ENCODE measurements at places on chromosomes 11 and 22. TPM values are rescaled to one million over a fixed set of nuclear protein-coding genes. Genes with fewer than 3 reads are reported as not detected.

GRCh38 chr22:20246368-20247009 lies 21.6 kb downstream of the RTN4R start:
- no peak for DNase-seq
- H3K27ac ChIP-seq = no peak overlapping the region
- no peaks in the 10 kb centered on the region for H3K27me3 ChIP-seq
- peaks cover 17% of the 10 kb centered on the region for H3K4me1 ChIP-seq
- no peaks in the 10 kb centered on the region for H3K36me3 ChIP-seq

Gene OR8D1
- not detected for polyA plus RNA-seq

Gene SOX10
- polyA plus RNA-seq = 0.79 TPM

Gene SUSD2
- polyA plus RNA-seq = 9.3 TPM

- H3K36me3 ChIP-seq = peaks cover 26% of the 10 kb centered on the region
- no peaks in the 10 kb centered on the region for H3K27me3 ChIP-seq
- DNase-seq = no peak
Observed at GRCh38 chr11:696955-697491, 1.4 kb downstream of the TMEM80 start.

DNA sequence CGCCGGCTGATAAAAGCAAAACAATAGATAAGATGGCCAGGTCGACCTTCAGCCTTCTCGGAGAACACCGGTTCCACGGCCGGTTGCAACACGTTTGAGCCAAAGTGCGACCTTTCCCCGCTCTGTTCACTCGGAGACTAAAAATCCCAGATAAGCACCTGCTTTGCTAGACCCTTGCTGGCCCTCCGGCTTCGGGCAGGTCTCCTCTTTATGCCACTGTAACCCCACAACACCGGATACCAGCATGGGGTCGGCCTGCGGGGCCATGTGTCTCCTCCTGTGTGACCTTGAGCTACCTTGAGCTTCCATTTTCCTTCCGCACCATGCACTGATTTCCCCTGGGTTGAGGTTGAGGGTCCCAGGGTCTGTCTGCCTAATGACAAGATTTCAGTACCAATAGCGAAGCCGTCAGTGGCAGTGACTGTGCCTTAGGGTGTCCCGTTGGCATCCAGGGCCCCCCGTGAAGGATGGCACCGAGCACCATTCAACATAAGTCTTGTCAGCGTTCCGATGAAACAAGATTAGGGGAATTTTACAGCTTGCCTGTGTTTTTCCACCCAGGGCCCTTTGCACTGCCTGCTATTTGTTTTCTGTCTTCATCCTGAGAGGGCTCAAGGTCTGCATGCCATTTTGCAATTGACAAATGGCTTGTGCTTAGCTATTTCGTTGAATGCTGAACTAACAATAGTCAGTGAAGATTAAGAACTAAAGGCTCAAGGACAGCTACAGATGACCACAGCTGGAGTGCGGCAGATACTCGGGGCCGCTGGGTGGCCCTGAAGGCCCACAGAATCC lies 118.6 kb downstream of the KCNQ1 start:
- no peak overlapping the region for H3K27ac ChIP-seq
- H3K4me3 ChIP-seq = no peak overlapping the region
- peak; percentile 48 for DNase-seq
- no peaks in the 10 kb centered on the region for H3K27me3 ChIP-seq

GRCh38 chr11:40975076-40975475 lies 484.4 kb downstream of the LRRC4C start:
- H3K27ac ChIP-seq = no peak overlapping the region
- no peaks in the 10 kb centered on the region for H3K36me3 ChIP-seq
- no peaks in the 10 kb centered on the region for H3K4me1 ChIP-seq
- DNase-seq = no peak
- no peaks in the 10 kb centered on the region for H3K27me3 ChIP-seq

DNA sequence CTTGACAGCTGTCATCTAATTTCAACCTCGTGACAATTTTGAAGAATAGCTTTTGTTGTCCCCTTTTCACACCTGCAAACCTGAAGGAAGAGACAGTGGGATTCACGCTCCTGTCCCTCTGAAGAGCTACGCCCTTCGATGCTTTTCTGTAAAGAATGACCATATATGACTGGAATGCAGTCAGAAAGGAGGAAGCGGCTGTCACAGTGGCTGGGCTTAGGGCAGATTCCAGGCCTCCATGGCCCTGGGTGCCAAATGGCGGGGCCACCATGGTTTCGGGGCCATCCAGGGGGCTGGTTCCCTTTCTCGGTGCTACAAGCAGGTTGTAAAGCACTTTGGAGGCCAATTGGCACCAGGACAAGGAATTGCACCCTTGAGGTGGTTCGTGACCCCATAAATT lies 22.2 kb upstream of the FGF19 start:
- H3K4me1 ChIP-seq = no peaks in the 10 kb centered on the region
- no peak overlapping the region for H3K27ac ChIP-seq
- DNase-seq = no peak
- H3K36me3 ChIP-seq = no peaks in the 10 kb centered on the region
- no peak overlapping the region for H3K4me3 ChIP-seq

Gene FGF19
- not detected for polyA plus RNA-seq

Gene TRIM22
- polyA plus RNA-seq = 28.3 TPM

Gene SCGB1C1
- not detected for polyA plus RNA-seq

DNA sequence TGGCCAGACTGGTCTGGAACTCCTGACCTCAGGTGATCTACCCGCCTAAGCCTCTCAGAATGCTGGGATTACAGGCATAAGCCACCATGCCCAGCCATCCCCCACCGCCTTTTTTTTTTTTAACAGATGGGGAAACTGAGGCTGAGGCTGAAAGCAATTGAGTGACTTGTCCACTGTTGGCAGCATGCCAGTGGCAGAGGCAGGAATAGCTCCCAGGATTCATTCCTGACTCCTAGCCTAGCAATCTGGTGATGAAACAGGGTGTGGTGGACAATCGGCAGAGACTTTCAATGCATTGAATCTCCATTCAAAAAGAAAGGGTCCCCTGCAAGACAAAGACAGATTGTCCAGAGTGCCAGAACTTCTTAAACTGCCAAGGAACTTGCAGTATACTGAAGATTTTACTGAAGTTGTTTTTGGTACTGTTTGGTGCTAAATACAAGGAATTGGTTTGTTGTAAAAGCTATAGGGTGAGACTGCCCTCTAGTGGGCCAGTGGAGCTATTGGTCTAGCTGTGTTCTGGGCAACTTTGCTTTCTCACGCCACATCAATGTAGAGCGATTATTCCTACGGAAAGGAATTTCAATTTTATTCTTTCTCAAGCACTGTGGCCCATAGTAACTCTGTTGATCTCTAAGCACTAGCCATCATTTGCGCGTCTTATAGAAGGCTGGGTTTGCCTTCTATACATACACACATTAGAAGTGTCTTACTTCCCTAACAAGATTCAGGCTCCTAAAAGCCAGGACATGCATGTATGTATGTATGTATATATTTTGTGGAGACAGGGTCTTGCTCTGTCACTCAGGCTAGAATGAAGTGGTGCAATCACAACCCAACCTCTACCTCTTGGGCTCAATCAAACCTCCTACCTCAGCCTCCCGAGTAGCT lies 21.0 kb downstream of the C22orf31 start:
- no peak overlapping the region for H3K4me3 ChIP-seq
- no peaks in the 10 kb centered on the region for H3K36me3 ChIP-seq
- H3K4me1 ChIP-seq = peaks cover 14% of the 10 kb centered on the region
- H3K27ac ChIP-seq = peak overlapping the region; percentile 13

DNA sequence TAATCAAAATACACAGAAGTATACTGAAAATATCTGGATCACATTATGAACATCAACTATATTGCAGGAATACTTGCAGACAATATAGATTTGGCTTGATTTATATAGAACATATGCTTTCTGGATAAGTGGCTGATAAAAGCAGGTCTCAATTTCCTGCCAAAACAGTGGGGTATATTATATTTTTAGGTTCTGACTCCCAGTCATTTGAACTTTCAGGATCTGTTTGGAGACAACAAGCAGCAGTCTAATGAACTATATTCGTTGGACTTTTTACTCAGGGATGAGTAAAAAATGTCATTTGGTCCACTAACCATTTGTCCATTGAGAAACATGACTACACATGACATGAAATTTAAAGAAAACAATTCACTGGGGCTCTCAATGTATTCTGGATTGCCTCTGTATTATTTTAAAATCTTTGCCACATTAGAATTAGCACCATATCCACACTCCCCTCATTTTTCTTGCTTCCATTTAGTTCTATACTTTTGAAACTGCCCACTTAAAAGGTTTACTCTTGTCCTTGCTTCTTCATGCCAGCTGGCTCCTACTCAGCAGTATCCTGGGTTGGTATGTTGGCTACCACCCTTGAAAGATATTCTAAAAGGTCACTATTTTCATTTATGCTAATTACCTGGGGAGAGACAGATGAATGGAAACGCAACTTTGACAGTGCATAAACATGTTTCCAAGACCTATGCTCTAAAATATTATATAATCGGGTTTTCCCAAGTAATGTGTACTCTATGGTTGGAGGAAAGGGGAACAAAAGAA lies 153.0 kb downstream of the APOL5 start:
- no peaks in the 10 kb centered on the region for H3K36me3 ChIP-seq
- peaks cover 5% of the 10 kb centered on the region for H3K4me1 ChIP-seq
- DNase-seq = no peak
- no peak overlapping the region for H3K4me3 ChIP-seq

Gene MFNG
- 22.7 TPM for polyA plus RNA-seq

DNA sequence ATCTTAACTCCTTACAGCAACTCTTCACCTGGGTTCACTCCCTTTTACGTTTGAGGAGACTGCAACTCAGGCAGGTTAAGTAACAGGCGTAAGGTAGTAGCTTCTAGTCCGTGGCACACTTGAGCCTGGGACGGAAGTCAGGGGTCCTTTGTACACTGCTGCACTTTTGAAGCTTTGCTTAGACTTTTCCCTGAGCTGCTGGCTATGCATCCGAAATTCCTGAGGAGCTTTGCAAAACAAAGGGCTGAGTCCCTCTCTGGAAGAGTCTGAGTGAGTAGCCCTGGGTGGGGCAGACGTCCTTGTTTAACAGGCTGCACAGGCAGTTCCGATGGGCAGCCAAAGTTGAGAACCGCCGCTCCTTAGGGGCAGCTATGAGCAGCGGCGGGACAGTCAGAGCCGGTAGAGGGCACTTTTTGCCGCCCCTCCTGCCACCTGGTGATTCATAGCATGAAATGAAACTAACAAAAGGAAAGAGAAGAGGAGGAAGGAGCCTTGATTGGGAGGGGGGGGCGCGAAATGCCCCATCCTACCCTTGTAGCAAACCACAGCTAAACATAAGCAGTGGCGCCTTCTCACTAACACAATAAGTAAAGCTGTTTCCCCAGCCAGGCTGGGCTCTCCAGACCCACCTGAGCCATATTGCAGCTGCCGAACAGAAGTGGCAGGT lies 1.4 kb downstream of the TMEM109 start:
- peak overlapping the region; percentile 74 for H3K4me3 ChIP-seq
- H3K27ac ChIP-seq = peak overlapping the region; percentile 94
- peak; percentile 85 for DNase-seq
- peaks cover 70% of the 10 kb centered on the region for H3K4me1 ChIP-seq
- no peaks in the 10 kb centered on the region for H3K27me3 ChIP-seq

GRCh38 chr11:20070459-20070858 lies 89.8 kb downstream of the DBX1 start:
- peak overlapping the region; percentile 36 for H3K27ac ChIP-seq
- peak; percentile 48 for DNase-seq
- H3K27me3 ChIP-seq = no peaks in the 10 kb centered on the region
- no peak overlapping the region for H3K4me3 ChIP-seq
- peaks cover 9% of the 10 kb centered on the region for H3K36me3 ChIP-seq

Gene CNGA4
- 1.6 TPM for polyA plus RNA-seq

GRCh38 chr11:125948278-125949051 lies 2.6 kb downstream of the VSIG10L2 start:
- no peaks in the 10 kb centered on the region for H3K27me3 ChIP-seq
- DNase-seq = no peak
- no peaks in the 10 kb centered on the region for H3K36me3 ChIP-seq
- H3K27ac ChIP-seq = no peak overlapping the region
- no peak overlapping the region for H3K4me3 ChIP-seq

- no peak overlapping the region for H3K27ac ChIP-seq
- DNase-seq = no peak
- no peaks in the 10 kb centered on the region for H3K27me3 ChIP-seq
- H3K36me3 ChIP-seq = no peaks in the 10 kb centered on the region
Observed at GRCh38 chr11:79119491-79120284, 321.1 kb downstream of the TENM4 start.

GRCh38 chr22:32590556-32590955 lies 115.9 kb downstream of the FBXO7 start:
- no peaks in the 10 kb centered on the region for H3K4me1 ChIP-seq
- H3K27me3 ChIP-seq = no peaks in the 10 kb centered on the region
- H3K4me3 ChIP-seq = no peak overlapping the region
- no peak overlapping the region for H3K27ac ChIP-seq
- no peaks in the 10 kb centered on the region for H3K36me3 ChIP-seq
- no peak for DNase-seq

- H3K36me3 ChIP-seq = no peaks in the 10 kb centered on the region
- no peak overlapping the region for H3K27ac ChIP-seq
- no peaks in the 10 kb centered on the region for H3K4me1 ChIP-seq
- H3K4me3 ChIP-seq = no peak overlapping the region
Observed at GRCh38 chr22:34951212-34951611, 114.7 kb upstream of the ISX start.

GRCh38 chr22:46386312-46386711 lies 50.8 kb downstream of the TRMU start:
- no peak for DNase-seq
- no peak overlapping the region for H3K4me3 ChIP-seq
- peaks cover 7% of the 10 kb centered on the region for H3K36me3 ChIP-seq
- no peak overlapping the region for H3K27ac ChIP-seq
- no peaks in the 10 kb centered on the region for H3K27me3 ChIP-seq

- H3K36me3 ChIP-seq = no peaks in the 10 kb centered on the region
- H3K4me1 ChIP-seq = no peaks in the 10 kb centered on the region
- H3K27ac ChIP-seq = no peak overlapping the region
- no peaks in the 10 kb centered on the region for H3K27me3 ChIP-seq
- no peak overlapping the region for H3K4me3 ChIP-seq
- DNase-seq = no peak
Observed at GRCh38 chr22:33542722-33543121, 377.6 kb downstream of the LARGE1 start.

DNA sequence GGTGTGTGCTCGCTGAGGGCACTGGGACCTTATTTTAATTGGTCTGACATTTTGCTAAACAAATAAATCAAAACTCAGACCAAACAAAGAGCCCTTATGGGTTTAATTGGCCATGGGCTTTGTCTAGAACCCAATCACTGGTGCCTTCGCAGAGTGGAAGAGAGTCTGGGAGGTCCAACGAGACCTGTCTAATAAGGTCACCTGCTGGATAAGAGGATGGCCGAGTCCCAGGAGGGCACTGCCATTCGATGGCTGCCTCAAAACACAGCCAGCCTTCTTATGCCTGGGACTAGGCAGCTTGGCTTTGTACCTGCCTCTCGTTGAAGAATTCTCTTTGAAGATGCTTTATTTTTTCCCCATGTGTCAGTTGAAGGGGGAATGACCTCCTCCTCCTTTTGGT lies 171.1 kb downstream of the CEP164 start:
- no peak overlapping the region for H3K4me3 ChIP-seq
- no peaks in the 10 kb centered on the region for H3K27me3 ChIP-seq
- no peak overlapping the region for H3K27ac ChIP-seq
- H3K36me3 ChIP-seq = no peaks in the 10 kb centered on the region

- no peaks in the 10 kb centered on the region for H3K36me3 ChIP-seq
- H3K4me3 ChIP-seq = no peak overlapping the region
- no peak overlapping the region for H3K27ac ChIP-seq
- no peaks in the 10 kb centered on the region for H3K4me1 ChIP-seq
- H3K27me3 ChIP-seq = no peaks in the 10 kb centered on the region
Observed at GRCh38 chr11:19992162-19992561, 168.1 kb downstream of the DBX1 start.

- H3K4me3 ChIP-seq = no peak overlapping the region
- no peak overlapping the region for H3K27ac ChIP-seq
- no peaks in the 10 kb centered on the region for H3K36me3 ChIP-seq
- H3K4me1 ChIP-seq = no peaks in the 10 kb centered on the region
- DNase-seq = no peak
- H3K27me3 ChIP-seq = no peaks in the 10 kb centered on the region
Observed at GRCh38 chr11:119847853-119848252, 118.9 kb upstream of the NECTIN1 start.

Measured in left lung (tissue), 14 donors.